ENCODE measurements at places on chromosomes 11 and 22.

GRCh38 chr22:21741790-21742189, 6.2 kb upstream of the YPEL1 start:
- no peak for DNase-seq

DNA sequence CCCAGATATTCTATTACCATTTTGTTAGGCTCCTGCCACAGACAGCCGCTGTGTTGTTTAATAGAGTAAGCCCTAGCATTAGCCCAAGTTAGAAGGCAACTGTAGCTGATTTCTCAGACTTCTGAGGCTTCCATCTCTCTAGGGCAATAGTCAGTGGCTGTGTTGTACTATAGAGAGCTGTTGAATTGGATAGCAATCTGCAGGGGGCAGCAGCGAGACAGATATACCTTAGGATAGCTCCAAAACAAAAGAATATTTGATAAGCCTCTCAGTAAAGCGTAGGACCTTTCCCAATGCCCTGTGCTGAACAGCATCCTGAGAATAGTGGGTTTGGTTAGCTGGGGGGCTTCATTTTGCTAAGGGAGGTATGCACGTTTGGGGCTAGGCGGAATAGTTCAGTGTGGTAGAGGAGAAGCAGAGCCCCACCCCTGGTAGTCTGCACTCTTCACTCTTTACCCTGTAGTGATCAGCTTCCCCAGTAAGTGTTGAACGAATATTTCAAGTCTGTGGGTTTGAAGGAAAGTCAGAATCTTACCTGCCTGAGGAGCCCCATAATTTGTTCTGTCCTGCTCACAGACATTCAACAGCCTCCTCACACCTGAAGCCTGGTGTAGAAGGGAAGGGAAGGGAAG, 515.1 kb downstream of the INSC start:
- DNase-seq = no peak

- DNase-seq = no peak
Observed at GRCh38 chr11:76512851-76513653, 68.2 kb downstream of the EMSY start.

- DNase-seq = no peak
Observed at GRCh38 chr11:130947058-130947457, 30.8 kb upstream of the SNX19 start.

GRCh38 chr22:38148245-38148644, 33.4 kb downstream of the PLA2G6 start:
- no peak for DNase-seq

DNA sequence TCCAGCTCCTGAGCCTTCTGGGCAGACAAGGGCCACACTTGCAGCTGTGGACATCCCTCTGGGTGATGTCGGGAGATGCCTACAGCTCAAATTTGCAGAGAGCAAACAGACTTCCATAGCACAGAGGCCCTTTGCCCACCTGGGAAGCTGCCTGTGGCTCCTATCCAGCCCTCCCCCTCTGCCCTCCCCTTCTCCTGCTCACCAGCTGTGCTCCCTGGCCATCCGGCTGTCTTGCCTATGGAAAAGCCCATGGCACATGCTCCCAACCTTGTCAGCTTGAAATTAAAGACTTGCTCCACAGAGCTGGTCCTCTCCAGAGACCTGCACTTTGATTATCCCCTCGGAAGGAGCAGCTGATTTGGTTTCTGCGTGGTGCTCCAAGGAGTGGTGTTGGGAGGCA, 118.9 kb upstream of the NECTIN1 start:
- no peak for DNase-seq

DNA sequence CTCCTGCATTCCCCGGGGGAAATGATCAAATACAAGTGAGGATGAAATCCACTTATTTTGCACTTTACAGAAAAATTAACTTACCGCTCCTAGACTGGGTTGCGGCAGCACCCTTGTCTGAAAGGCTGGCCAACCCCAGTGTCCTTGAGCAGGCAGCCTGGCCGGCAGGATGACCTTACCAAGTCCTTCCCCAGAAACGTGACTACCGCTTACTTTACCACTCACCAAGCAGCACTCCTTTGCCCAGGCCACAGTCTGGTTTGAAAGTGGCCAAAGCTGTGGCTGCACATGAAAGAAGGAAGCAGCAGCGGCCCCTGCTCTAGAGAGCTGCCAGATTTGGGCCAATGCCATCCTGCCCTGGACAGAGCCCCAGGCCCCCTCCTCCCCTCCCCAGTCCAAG, 20.3 kb downstream of the MYH9 start:
- DNase-seq = no peak

GRCh38 chr22:40965936-40966725, 15.0 kb downstream of the RBX1 start:
- no peak for DNase-seq

GRCh38 chr22:31148953-31149627, 8.8 kb upstream of the PLA2G3 start:
- no peak for DNase-seq

GRCh38 chr11:17603056-17603825, 56.2 kb downstream of the OTOG start:
- no peak for DNase-seq

GRCh38 chr11:111388842-111389241, 9.8 kb upstream of the POU2AF1 start:
- DNase-seq = no peak

DNA sequence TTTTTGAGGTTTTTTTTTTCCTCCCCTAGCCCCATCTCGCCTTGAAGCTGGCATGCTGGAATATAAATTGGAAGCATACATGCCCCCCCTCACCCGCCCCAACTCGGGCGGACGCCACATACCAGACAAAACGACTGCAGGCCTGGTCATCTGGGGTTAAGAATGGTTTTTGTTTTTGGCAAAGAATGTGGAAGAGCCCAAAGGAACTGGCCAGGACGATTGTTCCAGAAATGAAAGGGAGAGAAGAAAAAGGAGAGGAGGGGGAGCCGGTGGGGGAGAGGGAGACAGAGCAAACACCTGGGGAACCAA, 25.0 kb downstream of the MN1 start:
- no peak for DNase-seq

DNA sequence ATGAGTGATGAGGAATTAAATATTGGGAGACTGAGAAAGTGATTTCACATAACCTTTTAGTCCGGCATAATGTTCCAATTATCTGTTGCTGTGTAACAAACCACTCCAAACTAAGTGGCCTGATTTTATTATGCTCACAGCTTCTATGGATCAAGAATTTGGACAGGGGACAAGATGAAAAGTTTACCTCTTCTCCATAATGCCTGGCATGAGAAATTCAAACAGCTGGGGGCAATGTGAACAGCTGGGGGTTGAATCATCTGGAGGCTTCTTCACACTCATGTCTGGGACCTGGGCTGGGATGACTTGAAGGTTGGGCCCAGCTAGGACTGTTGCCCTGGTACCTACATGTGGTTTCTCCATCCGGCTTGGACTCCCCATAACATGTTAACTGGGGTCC, 99.4 kb upstream of the DRD2 start:
- no peak for DNase-seq

- no peak for DNase-seq
Observed at GRCh38 chr11:111629499-111629898, 27.2 kb downstream of the SIK2 start.

GRCh38 chr11:111878385-111878848, 548 bp downstream of the FDXACB1 start:
- peak; percentile 23 for DNase-seq

GRCh38 chr22:20523086-20523983, 15.9 kb downstream of the MED15 start:
- DNase-seq = no peak

- no peak for DNase-seq
Observed at GRCh38 chr22:35882211-35883030, 146.2 kb downstream of the RBFOX2 start.

- no peak for DNase-seq
Observed at GRCh38 chr11:87405843-87406242, 368.1 kb downstream of the TMEM135 start.

GRCh38 chr11:41714101-41714500, 254.6 kb upstream of the LRRC4C start:
- DNase-seq = no peak

DNA sequence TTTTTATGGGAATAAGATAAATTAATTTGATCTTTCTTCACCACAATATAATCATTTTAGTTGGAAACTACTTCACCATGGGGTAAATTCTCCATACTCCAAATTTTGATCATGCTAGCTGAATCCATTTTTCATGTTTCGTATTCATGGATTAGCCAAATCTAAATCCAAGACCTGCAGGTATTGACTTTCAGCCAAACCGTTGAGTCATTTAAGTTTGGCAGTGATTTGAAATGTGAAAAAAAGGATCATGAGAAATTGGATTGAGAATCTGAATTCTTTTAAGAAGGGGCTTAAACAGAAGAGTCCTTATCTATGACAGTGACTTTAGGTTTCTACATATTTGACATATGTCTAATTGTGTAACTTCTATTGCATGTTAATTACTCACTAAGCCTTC, 5.3 kb downstream of the GAS2 start:
- no peak for DNase-seq

Data from HS-27A (cell line).